ENCODE measurements at places on chromosomes 5 and 9.

GRCh38 chr9:129173296-129174101 is 4.6 kb downstream of the IER5L start:
- DNase-seq = no peak

DNA sequence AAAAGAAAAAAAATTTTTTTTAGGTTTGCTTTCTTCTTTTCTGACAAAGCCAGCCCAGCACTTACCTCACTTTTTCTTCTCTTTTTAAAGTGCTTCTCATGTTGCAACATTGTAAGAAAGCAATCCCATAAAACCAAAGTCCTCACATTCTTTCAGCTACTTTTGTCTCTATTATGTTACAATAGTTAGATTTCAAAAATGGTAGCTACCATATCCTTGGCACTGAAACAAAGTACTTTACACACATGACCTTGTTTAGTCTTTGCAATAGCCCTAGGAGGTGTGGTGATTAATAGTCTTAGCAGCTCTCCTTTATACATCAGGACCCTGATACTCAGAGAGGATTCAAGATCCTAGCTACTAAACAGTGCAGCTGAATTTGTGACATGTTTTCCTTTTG is 23.5 kb upstream of the CARTPT start:
- no peak for DNase-seq

DNA sequence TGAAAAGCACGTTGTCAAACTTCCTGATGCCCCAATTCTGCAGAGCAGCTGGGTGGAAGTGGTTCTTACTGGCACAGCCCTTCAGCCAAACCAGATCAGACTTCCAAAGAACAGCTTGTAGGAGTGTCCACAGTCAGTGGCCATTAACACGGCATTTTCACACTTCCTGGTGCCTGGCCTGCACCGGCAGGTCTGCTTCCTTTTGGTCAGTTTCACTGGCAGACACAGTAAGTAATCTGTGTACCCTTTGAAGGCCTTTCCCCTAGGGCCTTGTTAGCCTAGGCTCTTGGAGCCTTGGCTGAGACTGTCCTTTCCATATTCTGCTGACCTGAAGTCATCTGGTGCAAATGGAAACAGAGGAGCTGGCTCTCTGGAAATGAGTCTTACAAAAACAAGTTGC is 297.5 kb upstream of the TNC start:
- DNase-seq = no peak

DNA sequence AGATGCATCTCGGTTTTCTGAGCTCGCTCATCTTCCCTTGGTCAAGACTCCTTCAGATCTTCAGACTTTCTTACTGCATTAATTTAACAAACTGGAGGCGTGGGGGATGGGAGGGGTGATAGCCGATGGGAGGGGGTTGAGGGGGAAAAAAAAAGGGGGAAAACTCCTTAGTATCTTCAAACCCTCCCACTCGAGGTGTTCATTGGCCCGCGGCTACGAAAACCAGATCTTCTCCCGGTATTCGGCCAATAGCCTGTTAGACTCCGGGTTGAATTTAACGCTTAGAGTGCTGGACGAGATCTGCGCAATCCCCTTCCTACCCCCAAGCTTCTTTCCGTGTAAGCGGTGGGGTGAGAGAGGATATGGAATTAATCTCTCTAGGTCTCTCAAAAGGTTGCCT is 689 bp upstream of the GLRA1 start:
- no peak for DNase-seq

- no peak for DNase-seq
These were observed 5.7 kb downstream of the SPARC start for GRCh38 chr5:151680944-151681427.

GRCh38 chr5:136590581-136590980 is 225.2 kb upstream of the TRPC7 start:
- DNase-seq = no peak

DNA sequence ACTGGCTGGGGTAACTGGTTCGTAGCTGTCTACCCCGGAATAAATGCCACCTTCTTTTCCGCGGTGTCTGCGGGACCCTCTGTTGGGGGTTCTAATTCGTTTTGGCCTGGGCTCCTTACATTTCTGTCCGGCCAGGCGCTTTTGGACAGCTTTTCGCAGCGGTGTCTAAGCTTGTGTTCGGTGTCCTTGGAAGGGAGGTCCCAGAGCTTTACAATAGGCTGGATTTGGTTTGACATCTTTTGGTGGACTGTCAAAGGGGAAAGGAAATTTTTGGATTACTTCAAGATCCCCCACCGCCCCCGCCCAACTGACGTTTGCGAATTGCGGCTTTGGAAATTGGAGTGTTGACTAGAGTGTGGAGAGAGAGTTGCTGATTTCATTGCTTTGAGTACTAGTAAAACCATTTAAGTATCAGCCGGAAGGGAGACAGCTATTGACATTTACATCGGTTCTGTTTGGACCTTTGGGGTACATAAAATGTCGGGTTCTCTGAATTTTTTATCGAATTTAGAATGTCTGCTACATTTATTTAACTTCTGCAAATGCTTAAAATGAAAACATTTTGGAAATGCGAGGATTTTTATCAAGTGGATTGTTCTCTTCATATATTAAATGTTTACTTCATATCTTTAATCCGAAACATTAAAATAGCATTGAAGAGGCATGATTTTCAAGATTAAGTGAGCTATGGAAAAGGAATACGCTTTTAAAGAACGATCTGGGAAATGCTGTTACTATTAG is 4.7 kb upstream of the PURA start:
- no peak for DNase-seq

DNA sequence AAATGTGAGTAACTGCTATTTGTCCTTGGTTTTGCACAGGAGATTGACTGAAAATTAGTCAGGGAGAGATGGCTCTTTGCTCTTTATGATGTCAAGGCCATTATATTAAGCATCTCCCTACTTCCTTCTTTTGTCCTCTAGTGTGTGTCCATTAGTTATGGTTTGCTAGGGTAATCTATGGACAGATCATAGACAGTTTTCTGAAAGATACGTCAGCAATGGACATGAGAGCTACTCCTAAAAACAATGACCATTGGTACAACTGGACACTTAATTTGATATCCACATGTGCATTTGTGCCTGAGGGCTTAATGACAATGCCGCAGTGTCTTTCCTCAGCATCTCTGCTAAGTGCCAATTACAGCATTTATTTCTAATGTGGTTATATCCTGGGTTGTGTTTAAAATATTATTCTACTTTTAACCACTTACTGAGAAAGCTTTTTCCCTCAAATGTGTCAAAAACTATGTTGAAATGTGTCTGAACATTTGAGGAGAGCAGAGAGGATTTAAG is 218.2 kb upstream of the RFX3 start:
- no peak for DNase-seq

- DNase-seq = no peak
These were observed 12.0 kb upstream of the OLFM1 start for GRCh38 chr9:135075234-135076142.

DNA sequence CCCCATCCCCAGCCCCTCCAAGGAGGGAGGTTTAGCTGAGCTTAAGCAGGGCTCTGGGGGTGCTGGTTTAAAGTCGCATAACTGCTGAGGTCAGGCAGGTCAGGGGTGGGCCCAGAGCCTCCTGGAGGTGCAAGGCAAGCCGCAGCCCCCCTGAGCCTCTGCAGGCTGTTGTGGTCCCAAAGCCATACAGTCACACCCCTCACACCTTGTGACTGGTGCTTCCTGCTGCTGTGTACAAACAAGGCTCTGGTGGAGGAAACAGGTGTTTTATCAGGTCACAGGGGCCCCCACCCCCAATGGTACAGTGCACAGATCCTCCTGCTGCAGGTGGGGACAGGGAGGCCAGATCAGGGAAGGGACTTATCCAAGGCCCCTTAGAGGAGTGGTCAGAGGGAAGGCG is 8.0 kb downstream of the TCF7 start:
- no peak for DNase-seq

DNA sequence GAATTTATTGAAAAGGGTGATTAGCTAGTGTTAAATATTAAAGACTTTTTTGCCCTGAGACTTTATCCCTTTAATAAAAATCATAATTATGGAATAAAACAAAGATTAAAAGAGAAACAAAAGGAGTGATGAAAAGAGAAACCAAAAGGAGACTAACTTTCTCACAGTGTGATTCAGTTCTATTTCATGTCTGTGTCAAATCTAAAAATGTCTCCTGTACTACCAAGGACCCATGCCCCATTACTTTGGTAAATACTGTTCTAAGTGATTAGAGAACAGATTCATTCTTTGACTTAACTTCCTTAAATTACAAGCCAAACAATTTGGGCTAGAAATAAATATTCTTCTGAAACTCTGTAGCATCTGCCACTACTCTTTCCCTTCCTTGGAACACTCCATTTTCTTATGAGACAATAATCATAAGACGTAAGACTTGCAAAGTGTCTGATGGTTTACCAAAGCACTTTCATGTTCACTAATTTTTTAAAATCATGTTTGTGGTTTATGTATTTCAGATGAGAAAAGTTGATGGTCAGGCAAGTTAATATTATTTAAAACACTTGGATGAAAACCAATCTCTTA is 319.0 kb downstream of the EBF1 start:
- no peak for DNase-seq

- DNase-seq = no peak
These were observed 609.6 kb downstream of the TAF11L14 start for GRCh38 chr5:18243846-18244245.

DNA sequence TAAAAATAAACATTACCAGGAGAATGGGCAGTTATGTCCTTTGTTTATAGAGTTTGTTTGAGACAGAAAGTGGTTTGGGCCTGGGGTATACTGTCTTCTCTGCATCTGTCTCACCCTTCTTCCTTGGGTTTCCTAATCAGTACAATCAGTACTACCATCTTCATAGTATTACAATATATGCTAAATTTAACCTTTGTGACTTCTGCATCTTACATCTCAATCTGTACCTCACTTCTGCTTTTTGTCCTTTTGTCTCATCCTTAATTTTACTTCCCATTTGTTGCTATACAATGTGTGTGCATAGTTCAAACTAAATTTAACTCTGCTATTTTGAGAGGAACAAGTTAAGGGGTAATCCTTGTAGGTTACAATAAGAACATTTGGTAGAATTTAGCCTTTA is 19.6 kb downstream of the FBXO38 start:
- DNase-seq = no peak

DNA sequence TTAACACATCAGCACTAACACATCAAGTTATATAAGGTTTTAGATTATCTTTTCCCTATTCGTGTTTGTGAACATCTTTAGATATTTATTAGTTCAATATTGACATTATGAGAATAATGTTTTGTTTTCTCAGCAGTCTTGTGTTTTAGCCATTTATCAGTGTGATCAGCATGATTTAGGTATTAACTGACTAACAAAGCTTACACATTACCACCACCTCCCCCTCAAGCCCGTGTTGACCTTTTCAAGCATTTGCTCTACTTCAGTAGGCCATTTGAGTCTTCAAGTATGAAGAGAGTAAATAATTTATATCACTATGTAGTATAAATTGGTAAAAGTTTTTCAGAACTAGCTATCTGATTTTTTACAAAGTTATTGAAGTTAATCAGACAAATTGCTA is 6.9 kb downstream of the PBX3 start:
- no peak for DNase-seq

DNA sequence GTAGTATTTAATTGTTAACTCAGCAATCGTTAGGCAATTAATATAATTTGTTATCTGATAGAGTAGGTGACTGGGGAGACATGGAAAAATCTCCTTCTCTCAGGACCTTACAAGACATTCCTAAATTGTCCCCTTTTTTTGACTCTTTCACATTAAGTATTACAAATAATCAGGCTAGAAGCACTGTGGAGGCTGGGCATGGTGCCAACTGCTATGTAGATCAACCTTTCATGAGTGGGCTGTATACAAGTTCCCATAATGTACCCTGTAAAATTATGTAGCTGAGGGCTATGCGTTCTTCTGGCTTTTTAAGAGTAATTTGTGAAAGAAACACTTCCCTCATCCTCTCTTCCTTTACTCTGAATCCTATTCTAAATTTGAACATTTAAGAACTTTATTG is 140.2 kb downstream of the NFIB start:
- DNase-seq = no peak

DNA sequence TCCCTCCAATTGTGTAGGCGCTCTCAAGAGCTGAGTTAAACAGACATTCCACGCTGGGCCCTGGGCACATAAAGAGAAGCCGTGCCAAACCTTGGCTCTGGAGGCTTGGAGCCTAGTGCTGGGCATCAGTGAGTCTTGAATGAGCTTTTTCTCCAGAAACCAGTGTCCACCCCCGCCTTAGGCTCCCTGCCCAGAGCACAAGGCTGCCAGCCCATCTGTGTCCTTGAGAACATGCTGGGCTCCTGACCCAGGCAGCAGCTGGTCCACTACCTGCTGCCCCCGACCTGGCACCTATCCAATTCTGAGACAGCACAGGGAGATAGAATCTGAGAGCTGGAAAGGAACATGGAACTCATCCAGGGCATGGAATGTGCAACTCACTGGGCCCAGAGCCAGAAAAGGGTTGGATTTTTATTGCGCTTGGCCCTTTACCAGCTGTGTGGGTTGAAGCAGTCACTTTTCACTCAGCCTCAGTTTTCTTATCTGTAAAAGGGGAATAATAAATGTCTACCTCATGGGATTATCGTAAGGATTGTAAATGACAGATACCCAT is 92.4 kb upstream of the CPLX2 start:
- DNase-seq = no peak

- no peak for DNase-seq
These were observed 3.7 kb downstream of the DTWD2 start for GRCh38 chr5:118984602-118985001.

- DNase-seq = no peak
These were observed 505.3 kb upstream of the ZNF608 start for GRCh38 chr5:125251703-125252102.

DNA sequence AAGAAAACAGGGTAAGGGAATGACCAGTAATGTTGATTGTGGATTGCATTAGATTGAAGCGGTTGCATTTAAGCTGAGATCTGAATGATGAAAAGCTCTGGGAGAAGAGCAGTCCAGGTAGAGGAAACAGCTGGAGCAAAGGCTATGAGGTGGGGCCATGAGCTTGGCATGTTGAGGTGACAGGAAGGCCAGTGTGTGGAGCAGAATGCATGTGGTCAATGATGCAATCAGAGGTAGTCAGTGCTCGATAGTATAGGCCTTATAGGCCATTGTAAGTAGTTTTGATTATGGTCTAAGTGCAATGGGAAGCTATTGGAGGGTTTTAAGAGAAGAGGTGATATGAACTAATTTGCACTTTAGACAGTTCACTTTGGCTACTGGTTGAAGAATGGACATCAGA is 270.4 kb downstream of the ARHGAP26 start:
- DNase-seq = no peak

- no peak for DNase-seq
These were observed 66.5 kb downstream of the TEX10 start for GRCh38 chr9:100286257-100286656.

- no peak for DNase-seq
These were observed 36.9 kb upstream of the CDK20 start for GRCh38 chr9:88011005-88011766.

GRCh38 chr5:147190331-147190730 is 44.5 kb upstream of the STK32A start:
- no peak for DNase-seq

DNA sequence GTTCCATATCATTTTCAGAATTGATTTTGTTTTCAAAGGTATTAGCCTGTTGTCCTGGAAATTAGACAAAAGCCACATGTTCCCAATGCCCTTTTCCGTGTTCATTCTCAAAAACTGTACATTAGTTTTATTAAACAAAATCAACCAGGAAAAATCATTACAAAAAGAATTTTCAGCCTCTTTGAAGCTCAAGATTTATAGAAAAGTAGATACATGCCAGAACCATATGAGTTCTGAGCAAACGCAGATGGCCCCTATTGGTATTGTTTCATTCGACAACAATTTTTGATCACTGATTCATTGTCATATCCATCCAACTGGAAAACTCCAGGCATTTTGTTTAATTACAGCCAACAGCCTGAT is 148.5 kb upstream of the GRAMD2B start:
- DNase-seq = no peak

All from GM12892 (cell line).